ENCODE measurements at places on chromosomes 4 and X. TPM values are rescaled to one million over a fixed set of nuclear protein-coding genes. Genes with fewer than 3 reads are reported as not detected.

The USP17L22 gene
- total RNA-seq, result not detected

The CLDN22 gene
- 0.09 TPM for total RNA-seq

The TIGD4 gene
- 2.1 TPM for total RNA-seq

The TRAM1L1 gene
- 1.8 TPM for total RNA-seq

The ADGRL3 gene
- 59.9 TPM for total RNA-seq

The SLC4A4 gene
- total RNA-seq, result 78.6 TPM

The VCX3A gene
- total RNA-seq, result not detected

The SH2D1A gene
- 2.3 TPM for total RNA-seq

The KCTD8 gene
- 0.06 TPM for total RNA-seq

The HELT gene
- total RNA-seq, result 2.5 TPM

The RHOXF2B gene
- total RNA-seq, result 0.12 TPM

The GALNTL6 gene
- 0.09 TPM for total RNA-seq

The BEX2 gene
- total RNA-seq, result 22.0 TPM
